ENCODE measurements at places on chromosomes 12 and 14.

DNA sequence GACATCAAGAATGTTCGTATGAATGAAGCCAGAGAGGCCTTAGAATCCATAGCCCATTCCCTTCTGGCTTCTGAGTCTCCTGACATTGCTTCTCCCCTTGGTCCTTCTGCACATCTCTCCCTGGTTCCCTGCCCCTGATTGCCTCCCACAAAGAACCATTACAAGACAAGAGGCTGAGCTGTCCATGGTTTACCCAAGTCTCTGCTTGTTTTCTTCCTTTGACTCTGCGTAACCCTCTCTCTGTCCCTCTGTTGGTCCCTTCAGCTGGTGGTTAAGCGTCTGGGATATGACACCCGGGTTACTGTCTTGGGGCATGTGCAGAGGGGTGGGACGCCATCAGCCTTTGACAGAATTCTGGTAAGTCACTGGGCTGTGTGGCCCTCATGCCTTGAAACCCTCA lies 15.9 kb downstream of the PFKM start:
- no peak for DNase-seq

- no peak for DNase-seq
Measured at GRCh38 chr12:53993162-53994008, 6.6 kb upstream of the HOXC9 start.

- DNase-seq: no peak
Measured at GRCh38 chr12:58419905-58420304, 478.5 kb downstream of the ATP23 start.

DNA sequence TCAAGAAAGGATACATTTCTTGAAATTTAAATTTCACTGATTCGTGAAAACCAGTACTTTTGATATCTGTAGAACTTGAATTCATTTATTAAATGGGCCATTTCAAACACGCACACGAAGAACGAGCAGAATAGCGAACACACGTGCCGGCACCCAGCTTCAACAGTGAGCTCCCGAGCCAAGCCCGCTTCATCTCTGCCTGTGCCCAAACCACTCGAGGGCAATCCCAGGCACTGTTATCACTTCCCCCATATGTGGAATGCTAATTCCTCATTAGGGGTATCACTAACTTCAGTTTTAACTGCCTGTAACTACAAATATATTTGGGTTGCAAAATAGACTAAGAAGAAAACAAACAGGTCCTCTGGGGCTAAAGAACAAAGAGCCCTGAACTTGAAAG lies 48.0 kb downstream of the AMN start:
- DNase-seq: no peak

DNA sequence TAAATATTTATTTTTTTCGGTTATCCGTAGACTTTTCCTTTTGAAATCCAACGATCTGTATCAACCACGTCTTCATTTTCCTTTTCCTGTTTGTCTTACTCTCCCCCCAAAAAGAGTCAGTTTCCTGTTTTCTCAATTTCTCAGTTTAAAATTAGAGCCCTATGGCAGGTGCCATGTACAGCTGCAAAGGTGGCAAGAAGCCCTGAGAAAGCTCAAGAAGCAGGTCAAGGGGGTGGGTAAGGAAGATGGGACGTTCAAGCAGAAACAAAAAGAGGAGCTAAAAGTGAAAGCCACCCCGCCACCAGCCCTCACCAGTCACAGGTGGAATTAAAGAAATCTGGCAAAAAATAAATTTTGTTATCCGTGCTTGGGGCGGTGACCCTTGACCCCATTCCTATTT lies 26.7 kb downstream of the SLC35E3 start:
- DNase-seq: no peak

DNA sequence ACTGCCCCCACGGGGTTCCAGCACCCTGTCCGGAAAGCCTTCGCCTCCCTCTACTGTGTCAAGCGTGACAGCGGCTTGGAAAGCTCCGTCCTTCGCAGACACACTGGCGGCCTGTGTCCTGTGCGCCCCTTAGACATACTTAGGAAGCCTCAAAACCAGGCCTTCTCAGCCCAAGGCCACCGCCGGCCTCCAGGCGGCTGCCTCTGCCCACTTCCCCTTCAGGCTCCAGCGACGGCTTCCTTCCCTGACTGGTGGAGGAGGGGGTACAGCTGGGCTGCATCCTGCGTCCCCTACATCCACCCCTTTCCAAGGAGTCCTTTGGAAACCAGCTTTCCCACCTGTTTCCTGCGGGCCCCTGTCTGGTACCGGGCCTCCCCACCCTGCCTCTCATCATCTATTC lies 2.5 kb upstream of the CACNA2D4 start:
- DNase-seq: no peak

- DNase-seq: no peak
Measured at GRCh38 chr12:121717041-121717699, 4.6 kb downstream of the TMEM120B start.

DNA sequence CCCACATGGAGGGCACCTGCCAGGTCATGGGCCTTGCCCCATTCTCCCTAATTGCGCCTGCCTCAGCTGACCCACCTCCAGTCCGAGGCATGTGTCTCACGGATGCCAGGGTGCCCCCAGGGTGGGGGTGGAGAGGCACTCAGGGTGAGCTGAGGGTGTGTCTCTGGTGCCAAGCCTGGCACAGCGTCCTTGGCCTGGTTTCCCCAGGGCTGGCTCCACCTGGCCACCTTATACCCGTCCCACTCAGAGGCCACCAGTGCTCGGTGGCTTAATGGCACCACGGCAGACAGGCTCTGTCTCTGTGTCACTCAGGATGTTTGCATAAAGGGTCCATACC lies 33.6 kb upstream of the TDRD9 start:
- DNase-seq: no peak

GRCh38 chr14:72902801-72903530 lies 9.1 kb upstream of the DPF3 start:
- no peak for DNase-seq

DNA sequence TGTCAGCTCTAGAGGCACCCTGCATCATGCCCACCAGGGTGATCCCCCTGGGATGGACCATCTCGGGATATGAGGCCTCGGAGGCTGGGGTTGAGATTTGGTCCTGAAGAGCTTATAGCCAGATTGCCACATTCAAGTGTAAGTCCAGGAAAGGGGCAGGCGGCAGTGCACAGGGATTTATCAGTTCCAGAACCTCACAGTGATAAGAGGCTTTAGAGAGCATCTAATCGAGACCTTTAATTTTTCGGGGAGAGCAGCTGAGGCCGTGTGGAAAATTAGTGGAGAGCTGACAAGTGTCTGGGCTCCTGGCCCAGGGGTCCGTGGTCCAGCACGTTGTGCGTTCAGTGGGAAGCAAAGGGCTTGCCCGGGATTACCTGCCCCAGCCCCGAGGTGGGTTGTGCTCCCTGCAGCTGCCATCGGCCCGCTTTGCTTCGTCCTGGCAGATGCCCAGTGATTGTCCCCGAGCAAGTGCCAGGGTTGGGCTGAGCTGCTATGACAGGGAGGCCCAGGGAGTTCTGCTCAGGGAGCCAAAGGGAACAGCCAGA lies 52.1 kb downstream of the C14orf132 start:
- no peak for DNase-seq

GRCh38 chr12:116818341-116818856 lies 62.8 kb downstream of the HRK start:
- no peak for DNase-seq

GRCh38 chr14:24911324-24912109 lies 138.4 kb downstream of the STXBP6 start:
- DNase-seq: no peak

DNA sequence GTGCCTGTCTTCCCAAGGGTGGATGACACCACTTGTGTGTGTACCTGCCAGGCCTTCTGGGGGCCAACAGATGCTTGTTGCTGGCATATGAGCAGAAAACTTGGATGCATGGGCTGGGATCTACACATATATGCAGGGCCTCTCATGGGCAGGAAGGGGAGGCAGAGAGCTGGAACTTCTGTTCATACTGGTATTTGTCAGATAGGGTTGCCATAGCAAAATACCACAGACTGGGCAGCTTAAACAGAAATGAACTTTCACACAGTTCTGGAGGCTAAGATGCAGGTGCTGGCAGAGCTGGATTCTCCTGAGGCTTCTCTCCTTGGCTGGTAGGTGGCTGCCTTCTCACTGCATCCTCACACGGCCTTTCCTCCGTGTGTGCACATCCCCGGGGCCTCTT lies 121.8 kb downstream of the SUDS3 start:
- peak; percentile 12 for DNase-seq

GRCh38 chr12:88182416-88182815 lies 40.3 kb downstream of the TMTC3 start:
- no peak for DNase-seq

DNA sequence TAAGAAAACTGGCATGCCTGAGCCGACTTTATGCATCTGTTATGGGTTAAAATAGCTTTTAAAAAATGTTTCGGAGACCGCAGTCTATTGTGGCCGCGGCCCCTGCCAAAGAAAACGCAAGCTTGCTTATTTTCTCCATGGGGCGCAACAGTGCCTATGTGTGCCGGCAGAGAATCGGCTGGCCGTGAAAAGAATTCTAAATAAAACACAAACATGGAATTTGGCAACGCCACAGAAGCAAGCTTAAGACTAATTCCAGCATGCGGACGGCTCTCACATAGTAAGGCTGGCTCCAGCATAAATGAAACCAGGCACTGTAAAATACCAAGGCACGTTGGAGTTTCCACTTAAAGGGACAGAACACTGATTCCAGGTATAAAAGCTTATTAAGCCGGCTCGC lies 56.7 kb downstream of the BCL11B start:
- DNase-seq: no peak

GRCh38 chr12:5332551-5332950 lies 99.4 kb upstream of the NTF3 start:
- no peak for DNase-seq

GRCh38 chr12:125451408-125451807 lies 386.2 kb downstream of the AACS start:
- DNase-seq: no peak

DNA sequence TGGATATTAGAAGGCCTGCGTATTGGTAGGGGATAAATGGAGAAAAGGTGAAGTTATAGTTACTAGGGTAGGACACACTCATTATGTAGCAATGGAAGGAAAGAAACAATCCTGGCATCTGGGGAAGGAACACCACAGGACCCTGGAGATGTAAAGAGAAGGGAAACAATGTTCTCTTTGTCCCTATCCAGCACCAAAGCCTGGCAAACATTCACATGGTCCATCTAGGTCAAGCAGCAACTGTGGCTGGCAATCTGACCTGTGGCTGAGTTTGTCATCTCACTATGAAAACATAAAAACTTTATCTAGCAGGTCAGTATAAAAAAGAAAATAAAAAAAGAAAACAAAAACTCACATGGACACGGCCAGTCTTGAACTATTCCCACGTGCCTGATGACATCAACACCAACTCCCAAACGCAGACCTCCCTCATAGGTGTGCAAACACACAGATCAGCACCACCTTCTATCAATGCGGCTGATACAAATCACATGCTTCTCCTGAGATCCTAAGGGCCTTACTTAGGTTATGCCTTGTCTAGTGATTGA lies 2.6 kb downstream of the POMT2 start:
- no peak for DNase-seq

- peak; percentile 55 for DNase-seq
Measured at GRCh38 chr12:104457746-104458693, 1.3 kb downstream of the CHST11 start.

DNA sequence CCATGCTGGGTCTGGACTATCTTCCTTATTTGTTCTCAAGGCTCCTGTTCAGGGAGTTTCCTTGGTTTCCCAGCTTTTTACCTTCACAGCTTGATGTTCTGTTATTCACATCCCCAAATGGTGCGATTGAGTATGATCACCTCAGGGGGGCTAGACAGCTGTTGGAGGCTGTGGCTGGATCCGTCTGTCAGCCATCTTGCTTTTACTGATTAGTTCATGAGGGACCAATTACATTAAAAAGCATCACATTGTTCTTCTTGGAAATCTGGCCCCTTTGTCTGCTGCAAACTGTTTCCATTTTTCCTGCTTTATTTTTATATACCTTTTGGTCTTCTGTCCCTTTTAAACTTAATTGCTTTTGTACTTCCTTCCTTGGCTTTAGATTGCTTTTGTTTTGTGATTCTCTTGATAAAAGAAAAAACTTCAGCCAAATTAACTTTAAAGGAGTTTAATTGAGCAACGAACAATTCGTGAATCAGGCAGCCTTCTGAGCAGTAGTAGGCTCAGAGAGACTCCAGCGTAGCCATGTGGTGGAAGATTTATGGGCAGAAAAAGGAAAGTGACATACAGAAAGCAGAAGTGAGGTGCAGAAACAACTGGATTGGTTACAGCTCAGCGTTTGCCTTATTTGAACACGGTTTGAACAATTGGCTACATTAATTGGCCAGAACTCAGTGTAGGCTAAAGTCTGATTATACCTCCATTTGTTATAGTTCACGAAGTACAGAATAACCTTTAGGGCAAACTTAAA lies 208.7 kb downstream of the AEBP2 start:
- no peak for DNase-seq

GRCh38 chr12:69662764-69663163 lies 36.3 kb downstream of the BEST3 start:
- DNase-seq: no peak

DNA sequence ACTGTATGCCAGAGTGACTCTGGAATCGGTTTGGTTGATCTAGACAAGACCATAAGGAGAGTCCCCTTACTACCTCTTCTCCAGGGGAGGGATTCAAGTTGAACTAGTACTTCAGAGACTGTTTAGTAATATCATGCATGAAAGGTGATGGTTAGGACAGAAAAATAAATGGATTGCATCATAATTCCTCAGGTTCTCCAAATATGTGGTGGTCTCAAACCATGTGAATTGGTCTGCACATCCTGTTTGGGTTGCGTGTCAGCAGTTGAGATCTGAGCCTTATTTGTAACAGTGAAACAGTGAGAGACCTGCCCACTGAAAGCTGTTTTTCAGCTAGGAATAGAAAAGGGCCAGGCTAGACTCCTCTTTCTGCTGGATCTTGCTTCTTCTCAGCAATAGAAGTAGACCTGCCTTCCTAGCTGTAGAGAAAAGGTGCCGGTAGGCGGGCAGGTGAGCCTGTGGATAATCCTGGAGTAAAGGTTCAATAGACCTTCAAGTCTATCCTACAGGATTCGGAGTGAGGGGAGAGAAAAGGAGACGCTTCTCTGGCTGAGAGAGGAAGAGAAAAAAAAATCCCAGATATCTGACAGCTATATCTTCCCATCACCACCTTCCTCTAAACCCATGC lies 258.5 kb upstream of the E2F7 start:
- DNase-seq: no peak

GRCh38 chr12:67661311-67662021 lies 12.9 kb downstream of the DYRK2 start:
- no peak for DNase-seq

GRCh38 chr14:90387206-90387760 lies 9.5 kb upstream of the CALM1 start:
- no peak for DNase-seq

DNA sequence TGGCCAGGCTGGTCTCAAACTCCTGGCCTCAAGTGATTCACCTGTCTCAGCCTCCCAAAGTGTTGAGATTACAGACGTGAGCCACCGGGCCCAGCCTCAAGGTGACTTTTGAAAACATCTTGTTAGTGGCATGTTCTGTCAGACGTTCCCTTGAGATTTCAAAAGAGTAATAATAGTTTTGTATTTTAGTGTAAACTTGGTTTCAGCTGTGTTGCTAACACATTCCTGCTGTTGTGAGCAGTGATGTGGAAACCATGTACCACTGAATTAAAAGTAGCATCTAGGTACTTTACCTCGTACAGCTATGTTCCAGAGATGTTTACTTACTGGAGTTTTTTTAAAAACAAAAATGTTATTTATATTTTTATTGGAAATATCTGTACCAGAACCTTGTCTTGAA lies 111.3 kb downstream of the AEBP2 start:
- no peak for DNase-seq
